ENCODE measurements at places on chromosomes 7 and 10.

- peak; percentile 43 for DNase-seq
These were observed 1.2 kb downstream of the TPST1 start for GRCh38 chr7:66206119-66206933.

DNA sequence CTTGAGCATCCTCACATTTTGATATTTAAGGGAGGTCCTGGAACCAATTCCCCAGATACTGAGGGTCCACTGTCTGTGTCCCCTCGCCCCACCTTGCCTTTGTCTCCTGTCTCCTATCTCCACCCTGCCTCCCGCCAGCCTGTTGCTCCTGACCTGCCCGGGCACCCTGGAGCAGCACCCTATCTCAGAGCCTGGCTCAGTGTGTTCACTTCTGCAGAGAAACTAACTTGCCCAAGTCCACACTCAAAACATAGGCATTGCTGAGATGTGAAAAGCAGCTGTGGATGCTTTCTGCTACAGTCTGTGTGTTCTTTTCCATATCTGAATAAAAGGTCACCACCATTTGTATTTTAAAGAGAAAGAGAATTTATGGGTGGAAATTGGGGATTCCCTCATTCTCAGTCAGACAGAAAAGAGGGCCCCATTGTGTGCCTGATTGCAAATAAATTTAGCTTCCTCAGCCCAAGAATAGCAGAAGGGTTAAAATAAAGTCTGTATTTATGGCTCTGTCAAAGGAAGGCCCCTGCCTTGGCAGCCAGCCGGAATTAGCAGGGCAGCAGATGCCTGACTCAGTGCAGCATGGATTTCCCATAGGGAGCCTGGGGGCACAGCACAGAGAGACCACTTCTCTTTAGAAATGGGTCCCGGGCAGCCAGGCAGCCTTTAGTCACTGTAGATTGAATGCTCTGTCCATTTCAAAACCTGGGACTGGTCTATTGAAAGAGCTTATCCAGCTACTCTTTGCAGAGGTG is 161.3 kb downstream of the EGFR start:
- no peak for DNase-seq

- DNase-seq = no peak
These were observed 288.2 kb upstream of the MAGI2 start for GRCh38 chr7:79741684-79742083.

GRCh38 chr7:83985821-83986220 is 208.8 kb downstream of the SEMA3A start:
- no peak for DNase-seq

DNA sequence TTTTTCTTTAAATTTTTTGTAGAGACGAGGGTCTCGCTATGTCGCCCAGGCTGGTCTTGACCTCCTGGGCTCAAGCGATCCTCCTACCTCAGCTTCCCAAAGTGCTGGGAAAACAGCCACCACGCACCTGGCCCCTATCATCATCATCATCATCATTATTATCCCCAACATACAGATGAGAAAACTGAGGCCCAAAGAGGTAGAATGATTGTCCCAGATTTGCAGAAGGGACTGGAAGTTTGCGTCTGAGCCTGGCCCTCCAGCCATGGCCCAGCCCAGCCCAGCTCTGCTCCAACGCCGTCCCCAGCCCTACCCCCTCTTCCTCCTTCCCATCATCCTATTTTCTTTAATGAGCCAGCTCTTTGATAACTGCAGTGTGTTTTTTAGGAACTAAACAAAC is 34.9 kb downstream of the TMEM130 start:
- no peak for DNase-seq

DNA sequence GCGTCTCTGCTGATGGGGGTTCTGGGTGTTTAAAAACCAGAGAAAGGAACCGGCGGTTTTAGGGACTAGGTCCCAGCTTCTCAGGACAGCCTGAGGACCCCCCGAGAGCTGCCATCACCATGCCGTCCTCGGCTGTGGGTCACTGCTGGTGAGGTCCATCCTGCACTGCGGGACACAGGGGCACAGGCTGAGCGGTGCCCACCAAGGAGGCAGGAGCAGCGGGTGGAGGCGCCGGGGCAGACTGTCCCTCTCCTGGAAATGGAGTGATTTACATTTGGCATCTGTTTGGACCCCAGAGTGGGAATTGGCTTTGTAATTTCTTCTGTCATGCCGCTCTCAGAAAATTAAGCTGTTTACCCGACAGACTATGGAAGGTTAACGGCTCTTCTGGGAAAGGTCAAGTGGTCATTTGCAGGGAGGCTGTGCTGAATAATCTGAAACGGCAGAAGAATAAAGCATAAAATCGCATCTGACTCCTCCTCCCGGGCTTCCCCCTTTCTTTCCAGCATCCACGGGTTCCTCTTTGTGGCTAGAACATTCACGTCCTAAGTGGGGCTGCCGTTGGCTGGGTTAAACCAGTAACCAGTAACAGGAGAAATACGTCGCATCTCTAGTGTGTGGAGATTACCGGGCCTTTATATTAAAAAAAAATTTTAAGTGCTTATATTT is 31.7 kb downstream of the LHPP start:
- DNase-seq = no peak

DNA sequence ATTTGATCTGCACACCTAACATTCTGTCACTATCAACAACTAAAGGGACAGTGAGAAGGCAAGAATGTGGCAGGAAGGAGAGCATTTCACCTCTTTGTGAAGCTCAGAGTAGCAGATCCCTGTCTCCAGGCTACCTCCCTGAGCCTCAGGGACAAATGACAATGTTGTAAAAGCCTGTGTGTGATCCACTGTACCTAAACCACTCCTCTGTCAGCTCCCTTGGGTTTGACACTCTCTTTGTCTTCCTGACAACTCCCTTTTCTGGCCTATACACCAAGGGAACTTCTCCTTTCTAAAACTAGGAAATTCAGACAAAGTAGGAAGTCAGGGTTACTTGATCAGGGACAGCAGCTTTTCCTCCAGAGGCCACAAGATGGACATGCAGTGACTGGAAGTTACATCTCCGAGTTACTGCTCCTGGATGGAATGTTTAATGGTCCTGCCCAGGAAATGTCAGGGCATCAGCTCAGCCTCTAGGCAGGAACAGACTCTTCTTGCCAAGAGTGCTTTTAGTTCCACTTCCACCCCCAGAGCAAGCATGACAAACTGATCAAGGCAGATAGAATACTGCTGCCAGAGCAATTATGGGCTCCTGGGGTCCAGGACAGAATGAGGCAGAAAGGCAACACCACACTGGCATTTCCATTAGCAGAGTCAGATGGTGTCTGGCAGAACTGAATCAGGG is 1014.5 kb upstream of the LRRTM3 start:
- no peak for DNase-seq

GRCh38 chr7:119436882-119437281 is 836.1 kb upstream of the KCND2 start:
- DNase-seq = no peak

DNA sequence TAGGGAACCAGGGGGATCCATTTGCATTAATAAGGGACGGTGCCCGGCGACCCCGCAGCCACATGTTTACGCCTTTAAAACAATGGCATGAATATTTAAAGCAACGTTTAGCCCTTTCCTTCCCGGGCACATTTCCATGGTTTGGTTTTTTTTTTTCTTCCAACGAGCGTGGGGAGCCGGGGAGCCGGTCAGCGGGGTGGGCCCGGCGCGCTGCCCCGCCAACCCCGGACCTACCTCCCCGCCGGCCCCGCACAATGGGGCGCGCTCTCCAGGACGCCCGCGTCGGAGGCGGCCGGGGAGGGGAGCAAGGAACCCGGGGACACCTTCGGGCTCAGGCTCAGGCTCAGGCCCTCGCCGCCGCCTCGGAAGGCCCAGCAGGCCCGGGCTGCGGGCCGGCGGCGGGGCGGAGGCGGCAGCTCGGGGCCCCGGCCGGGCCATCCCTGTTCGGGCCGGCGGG is 1.0 kb downstream of the SEPHS1 start:
- DNase-seq = no peak

- DNase-seq = no peak
These were observed 77.0 kb upstream of the EEPD1 start for GRCh38 chr7:36076074-36076473.

DNA sequence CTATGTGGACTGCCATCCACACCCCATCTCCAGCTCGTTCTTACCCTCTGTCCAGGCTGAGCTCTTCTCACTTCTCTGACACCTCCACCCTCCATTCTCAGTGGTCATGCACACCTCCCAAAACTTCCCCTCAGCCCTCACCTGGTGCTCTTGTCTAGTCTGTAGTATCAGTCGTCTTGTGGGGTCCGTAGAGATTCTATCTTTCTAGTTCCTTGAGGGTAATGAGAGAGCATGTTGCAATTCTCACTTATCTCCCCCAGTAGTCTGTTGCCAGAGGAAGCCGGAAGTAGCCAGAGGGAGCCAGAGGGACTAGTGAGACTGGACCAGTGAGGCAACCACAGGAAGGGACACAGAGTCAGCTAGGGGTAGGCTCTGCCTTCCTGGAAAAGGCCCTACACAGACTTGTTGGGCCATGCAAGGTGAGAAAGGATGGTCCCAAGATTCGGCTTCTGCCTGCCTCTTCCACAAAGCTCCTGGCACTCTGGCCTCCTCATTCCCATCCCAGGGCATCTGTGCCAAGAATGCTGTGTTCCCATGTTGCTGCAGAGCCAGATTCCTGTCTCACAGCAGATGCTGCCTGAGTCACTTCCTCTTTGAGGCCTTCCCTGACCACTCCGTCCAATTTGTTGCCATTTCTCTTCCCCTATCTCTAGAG is 50.6 kb upstream of the DUSP5 start:
- peak; percentile 30 for DNase-seq

GRCh38 chr10:108894402-108895301 is 1028.7 kb downstream of the XPNPEP1 start:
- DNase-seq = no peak

- DNase-seq = no peak
These were observed 33.4 kb upstream of the SLC39A12 start for GRCh38 chr10:17918187-17918903.

DNA sequence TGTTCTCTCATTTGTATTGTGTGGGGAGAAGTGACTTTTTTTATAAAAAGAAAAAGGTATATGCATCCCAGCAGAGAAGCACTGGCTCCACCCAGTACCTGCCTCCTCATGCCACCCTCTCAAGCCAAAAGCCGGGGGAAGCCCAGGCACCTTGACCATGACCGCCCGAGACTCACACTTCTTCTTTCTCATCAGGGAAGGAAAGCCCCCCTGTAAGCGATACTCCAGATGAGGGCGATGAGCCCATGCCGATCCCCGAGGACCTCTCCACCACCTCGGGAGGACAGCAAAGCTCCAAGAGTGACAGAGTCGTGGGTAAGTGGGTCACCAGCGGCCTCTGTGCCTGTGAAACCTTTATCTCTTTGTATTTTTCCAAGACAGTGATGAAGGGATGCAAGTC is 22.9 kb downstream of the IKZF1 start:
- DNase-seq = no peak

DNA sequence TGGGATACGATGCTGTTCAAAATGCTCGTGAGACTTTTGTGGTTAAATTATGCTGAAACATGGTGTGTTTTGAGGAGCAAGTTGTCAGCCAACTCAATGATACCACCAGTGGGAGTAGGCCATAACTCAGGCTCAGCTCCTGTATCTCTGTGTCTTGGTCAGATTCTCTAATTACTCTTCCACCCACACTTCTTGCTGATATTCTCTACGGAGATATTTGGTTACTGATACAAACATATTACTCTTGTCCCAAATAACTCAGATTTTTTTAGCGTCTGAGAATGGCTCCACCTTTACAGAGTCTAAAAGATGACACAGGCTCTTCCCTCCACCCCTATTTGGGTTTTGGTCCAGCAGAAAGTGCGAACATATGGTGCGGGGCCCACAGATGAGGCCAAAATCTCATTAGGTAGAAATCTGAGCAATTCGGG is 168.9 kb downstream of the PKD1L1 start:
- DNase-seq = no peak

DNA sequence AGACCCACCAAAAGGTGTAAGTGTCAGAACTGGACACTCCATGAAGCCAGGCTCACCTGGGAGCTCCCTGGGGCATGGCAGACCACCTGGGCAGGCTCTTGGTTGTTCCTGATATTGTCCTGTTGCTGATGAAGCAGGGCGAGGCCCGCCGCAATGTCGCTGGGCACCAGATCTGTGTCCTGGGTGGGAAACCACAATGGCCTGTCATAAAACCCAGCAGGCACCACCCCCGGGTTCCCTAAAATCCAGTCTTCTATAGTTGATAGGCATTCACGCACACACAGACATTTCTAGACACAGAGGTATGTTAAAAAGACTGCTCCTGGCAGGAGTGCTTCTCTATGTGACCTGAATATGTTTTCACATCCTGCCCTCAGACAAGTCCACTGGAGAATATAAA is 15.0 kb downstream of the DAGLB start:
- no peak for DNase-seq

DNA sequence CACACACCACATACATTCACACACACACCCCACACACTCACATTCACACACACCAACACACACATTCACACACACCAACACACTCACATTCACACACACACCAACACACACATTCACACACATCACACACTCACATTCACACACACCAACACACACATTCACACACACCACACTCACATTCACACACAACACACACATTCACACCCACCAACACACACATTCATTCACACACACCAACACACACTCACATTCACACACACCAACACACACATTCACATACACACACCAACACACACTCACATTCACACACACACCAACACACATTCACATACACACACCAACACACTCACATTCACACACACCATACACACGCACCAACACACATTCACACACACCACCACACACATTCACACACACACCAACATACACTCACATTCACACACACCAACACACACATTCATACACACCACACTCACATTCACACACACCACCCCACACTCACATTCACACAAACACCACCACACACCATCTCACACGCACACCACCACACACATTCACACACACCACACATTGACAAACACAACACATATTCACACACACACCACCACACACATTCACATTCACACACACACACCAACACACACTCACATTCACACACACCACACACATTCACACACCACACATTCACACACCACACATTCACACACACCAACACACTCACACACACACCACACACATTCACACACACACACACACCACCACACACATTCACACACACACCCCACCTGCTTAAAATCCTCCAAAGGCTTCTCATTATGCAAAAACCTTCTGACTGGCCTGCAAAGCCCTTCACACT is 9.0 kb downstream of the TAS2R40 start:
- DNase-seq = no peak

DNA sequence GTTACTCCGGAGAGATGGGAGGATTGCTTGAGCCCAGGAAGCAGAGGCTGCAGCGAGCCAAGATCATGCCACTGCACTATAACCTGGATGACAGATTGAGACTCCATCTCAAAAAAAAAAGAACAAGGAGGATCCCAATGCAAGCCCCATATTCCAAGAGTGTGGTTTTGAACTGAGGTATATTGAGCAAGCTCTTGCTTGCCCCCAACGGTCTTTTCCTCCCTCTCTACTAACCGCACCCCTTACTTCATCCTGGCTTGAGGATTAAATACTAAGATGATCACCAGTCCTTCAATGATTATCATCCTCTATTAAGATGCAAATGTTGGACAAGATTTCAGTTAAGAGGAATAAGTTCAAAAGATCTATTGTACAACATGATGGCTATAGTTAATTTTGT is 12.5 kb upstream of the SRGN start:
- DNase-seq = no peak
